GF-D8 (cell line): ENCODE measurements at places on chromosomes 12 and 14.

DNA sequence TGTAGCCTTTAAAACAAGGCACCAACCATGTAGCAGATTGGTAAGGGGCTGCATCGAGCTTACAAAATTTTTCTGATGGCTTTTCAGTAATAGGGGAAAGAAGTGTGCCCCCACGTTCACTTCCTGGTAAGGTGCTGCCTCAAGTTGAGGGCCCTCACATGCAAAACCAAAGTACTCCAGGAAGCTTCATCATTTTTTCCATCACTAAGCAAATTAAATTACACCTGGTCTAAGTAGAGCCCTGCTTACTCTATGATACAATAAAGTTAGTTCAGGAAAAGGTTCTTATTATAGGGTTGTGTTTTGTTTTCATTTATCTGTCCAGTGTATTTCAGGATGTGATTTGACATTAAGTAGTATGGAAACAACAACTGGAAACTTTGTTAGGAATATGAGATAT, 15.0 kb upstream of the AKAP5 start:
- DNase-seq, result no peak

GRCh38 chr12:124459852-124460645, 107.4 kb downstream of the NCOR2 start:
- no peak for DNase-seq

DNA sequence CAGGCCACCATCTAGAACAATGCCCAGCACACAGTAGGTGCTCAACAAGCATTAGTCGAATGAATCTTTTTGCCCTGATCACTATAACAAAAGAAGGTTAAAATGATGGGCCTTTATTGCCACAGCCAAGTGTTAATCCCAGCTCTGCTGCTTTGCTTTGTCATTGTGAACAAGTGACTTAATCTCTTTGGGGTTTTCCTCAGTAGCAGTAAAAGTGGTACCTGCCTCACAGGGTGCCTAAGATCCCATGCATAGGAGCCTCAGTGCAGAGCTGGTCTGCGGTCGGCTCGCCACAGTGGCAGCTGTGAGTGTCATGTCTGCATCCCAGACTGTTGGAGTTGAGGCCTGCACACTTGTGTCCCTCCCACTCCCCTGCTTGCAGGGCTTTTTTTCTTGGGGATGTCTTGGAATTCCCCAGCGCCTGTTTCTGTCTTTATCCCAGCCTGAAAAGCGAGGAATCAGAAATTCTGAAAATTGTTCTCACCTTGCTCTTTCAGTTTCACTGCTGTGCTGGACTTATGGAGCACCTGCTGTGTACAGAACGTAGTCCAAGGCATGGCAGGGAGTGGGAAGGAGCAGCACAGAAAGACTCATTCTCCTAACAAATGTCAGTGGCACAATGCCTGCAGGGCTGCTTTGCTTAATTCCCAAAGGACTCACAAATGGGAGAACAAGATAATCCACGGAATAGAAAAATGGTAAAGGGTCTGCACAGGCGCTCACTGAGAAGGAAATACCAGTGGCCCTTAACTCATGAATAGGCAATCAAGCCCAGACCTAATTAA, 90.8 kb downstream of the EML1 start:
- no peak for DNase-seq

DNA sequence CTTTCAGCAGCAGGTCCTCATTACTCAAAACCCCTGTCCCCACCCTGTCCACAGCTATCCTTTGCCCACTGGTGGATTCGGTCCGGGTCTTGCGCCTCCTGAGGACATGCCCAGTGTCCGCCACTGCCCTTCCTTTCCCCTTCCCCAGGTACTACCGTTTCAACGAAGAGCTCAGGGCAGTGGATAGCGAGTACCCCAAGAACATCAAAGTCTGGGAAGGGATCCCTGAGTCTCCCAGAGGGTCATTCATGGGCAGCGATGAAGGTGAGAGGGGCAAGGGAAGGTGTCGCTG, 8.7 kb downstream of the MMP14 start:
- no peak for DNase-seq

DNA sequence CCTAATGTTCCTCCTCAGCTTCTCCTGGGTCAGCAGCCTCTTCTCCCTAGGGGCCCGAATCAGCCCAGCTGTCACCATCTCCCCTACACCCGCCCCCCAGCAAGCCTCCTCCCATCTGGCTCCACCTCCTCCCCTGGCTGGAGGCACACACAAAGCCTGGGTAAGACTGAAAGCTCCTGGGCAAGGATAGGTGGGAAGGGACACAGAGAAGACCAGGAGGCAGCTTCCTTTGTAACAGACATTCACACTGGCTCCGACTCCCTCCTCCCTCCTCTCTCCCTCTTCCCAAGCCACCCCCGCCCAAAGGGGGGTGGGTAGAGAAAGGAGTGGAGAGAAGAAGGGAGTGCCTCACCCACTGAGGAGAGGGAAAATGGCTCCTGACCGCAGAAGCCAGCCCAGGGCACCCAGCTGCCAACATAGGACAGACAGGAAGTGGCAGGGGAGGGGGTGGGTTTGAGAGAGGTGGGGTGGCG, 4.0 kb downstream of the CHD4 start:
- peak; percentile 9 for DNase-seq

DNA sequence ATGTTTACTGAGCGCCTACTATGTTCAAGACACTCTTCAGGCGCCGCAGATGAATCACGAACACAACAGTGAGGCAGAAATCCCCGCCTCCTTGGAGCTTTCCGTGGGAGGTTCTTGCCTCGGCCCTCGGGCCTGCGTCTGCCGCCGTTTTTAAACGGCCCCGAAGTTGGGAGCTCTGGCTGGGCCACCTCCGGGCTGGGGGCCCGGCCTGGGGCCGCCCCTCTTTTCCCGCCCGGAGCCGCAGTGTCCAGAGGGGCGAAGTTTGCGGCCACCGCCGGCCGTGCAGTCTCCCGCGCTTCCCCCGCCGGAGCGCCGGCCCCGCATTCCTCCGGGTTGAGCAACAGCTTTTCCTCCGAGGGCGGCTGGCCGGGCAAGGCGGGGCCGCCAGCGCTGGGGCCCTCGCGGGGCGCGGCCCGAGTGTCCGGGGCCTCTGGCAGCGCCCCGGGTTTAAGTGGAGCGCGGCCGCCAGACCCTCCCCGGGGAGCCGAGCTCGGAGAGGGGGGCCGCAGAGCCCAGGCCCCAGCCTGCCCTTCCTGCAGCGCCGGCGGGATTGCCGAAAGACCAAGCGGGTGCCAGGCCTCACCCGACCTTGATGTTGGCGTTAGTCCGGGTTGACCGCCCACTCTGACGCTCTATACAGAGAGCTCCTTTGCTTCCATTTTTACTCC, 18.7 kb upstream of the CTDSP2 start:
- DNase-seq, result no peak

DNA sequence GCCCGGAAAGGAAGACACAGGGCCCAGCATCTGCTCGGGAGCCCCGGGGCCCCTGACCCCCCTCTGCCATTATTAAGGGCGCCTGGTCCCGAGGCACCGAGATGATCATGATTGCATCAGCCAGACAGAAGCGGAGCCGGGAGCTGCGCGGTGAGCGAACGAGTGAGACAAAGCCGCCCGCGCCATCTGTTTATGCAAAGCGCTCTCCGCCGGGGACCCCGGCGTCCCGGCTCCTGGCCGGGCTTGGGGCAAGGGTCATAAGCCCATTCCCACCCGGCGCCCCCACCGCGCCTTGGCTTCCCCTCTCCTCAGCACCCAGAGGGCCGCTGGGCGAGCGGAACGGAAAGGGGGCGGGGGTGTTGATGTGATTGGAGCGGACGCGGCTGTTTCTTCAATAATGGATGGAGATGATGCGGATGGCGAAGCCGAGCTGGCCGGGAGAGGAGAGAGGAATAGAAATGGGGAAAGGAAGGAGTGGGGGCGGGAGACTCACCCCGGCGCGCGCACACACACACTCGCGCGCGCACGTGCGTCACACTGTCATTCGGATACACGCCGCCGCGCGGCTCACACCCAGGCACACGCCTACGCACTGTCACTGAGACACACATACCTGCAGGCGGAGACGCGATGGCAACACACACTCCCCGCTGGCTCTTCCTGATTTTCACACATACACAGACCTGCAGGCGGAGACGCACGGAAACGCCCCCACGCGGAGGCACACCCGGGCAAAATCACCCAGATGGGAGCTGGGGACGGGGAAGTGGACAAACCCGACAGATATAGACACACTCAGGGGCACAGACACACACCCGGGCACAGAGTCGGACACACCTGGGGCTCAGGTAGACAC, 10.7 kb downstream of the STAC3 start:
- DNase-seq, result peak; percentile 17

- no peak for DNase-seq
Measured at GRCh38 chr14:76348898-76349297, 27.0 kb upstream of the ESRRB start.

DNA sequence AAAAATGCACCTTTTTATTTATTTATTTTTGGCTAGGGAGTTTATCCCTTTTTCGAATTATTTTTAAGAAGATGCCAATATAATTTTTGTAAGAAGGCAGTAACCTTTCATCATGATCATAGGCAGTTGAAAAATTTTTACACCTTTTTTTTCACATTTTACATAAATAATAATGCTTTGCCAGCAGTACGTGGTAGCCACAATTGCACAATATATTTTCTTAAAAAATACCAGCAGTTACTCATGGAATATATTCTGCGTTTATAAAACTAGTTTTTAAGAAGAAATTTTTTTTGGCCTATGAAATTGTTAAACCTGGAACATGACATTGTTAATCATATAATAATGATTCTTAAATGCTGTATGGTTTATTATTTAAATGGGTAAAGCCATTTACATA, 14.9 kb upstream of the SNAPC1 start:
- no peak for DNase-seq

GRCh38 chr12:70508178-70508577, 129.1 kb downstream of the PTPRB start:
- DNase-seq, result no peak

GRCh38 chr14:95979339-95980042, 59.7 kb upstream of the C14orf132 start:
- DNase-seq, result no peak

DNA sequence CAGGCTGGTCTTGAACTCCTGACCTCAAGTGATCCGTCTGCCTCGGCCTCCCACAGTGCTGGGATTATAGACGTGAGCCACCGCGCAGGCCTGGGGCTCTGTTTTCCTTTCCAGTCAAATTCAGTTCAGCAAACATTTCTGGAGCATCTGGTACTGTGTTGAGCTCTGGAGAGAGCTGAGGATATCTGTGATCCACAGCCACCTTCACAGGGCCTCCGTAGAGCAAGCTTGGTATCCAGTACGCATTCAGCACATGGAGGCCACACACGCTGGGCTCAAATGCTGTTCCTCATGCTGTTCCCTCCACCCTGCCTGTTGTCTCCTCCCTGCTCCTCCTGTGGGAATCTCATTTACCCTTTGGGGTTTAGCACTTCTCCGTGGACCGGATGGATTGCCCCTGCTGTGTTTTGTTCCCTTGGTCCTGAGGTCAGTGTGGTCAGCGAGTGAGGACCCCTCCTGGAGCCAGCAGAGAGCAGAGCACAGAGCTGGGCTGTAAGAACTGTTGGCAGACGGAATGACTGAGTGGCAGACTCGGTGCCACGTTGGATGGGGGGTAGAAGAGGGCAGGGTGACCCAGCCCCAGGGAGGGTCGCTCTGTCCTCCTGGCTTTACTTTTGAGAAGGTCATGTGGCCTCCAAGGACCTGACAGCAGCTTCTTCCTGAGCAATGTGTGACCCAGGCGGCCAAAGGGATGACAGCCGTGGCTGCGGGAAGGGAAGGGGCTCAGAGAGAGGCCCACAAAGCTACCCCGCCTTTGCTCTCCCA, 891 bp downstream of the RPS6KL1 start:
- DNase-seq, result no peak

DNA sequence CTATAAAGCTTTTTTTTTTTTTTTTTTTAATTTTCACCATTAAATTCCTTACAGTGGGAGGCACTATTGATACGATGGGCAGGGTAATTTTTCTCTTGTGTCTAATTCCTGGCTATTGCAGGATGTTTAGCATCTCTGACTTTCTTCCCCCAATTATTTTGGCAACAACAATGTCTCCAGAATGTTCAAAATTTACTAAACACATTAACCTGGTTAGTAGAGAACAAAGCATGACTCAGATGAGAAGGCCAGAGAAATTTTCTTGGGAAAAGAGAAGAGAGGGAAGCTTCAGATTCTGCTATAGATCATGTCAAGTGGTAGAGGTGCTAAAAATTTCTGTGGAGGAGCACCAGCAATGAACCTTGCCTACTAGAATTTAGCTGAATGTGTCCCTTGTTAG, 171.5 kb upstream of the PRICKLE1 start:
- DNase-seq, result no peak

DNA sequence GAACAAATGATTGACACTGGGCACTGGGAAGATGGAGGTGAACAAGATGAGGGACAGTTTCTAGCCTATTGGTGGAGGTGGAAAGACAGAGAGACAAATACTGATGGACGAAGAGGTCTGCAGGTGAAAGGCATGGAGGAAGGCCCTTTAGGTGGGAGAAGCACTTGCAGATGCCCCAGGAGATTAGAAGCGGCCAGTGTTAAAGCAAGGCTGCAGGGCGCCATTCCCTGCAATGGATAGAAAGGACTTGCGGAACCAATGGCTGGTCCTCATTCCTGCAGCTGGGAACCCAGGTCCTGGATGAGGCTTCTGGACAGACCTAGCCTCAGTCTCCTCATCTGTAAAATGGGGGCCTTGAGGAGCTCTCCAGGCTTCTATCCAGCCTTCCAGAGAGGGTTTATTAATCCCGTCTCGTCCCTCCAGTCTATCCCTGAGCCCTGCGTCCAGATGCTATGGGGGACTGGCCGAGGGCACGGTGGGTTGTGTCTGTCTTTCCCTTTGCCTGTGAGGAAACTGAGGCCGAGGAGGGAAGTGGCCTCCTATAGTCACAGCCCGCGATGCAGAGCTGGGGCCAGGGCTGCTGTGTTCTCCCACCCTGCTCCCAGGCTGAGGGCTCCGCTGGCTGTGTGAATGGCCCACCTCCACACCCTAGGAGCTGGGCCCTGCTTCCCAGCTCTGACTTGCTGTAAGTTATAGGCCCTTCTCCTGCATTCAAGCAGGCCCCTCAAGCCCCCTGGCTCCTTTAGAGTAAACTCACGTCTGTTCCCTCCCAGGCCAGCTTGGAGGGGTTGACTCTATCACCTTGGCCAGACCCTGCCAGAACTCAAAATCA, 33.0 kb downstream of the CYP46A1 start:
- DNase-seq, result no peak

- no peak for DNase-seq
Measured at GRCh38 chr12:81005606-81006005, 67.9 kb upstream of the LIN7A start.

DNA sequence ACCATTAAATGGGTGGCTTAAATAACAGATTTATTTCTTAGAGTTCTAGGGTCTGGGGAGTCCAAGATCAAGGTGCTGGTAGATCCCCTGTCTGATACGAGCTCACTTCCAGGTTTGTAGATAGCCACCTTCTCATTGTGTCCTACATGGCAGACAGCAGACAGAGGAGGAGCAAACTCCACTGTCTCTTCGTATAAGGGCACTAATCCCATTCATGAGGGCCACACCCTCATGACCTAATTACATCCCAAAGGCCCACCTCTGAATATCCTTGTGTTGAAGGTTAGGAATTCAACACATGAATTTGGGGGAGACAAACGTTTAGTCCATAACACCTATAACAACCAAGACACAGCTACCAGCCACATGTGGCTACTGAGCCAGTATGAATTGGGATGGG, 47.1 kb upstream of the PPP2R5C start:
- no peak for DNase-seq

- DNase-seq, result no peak
Measured at GRCh38 chr14:62189698-62190097, 427.5 kb downstream of the SNAPC1 start.
